Right ventricle myocardium superior (tissue), 1 donor: ENCODE measurements at places on chromosomes 5 and 9.

DNA sequence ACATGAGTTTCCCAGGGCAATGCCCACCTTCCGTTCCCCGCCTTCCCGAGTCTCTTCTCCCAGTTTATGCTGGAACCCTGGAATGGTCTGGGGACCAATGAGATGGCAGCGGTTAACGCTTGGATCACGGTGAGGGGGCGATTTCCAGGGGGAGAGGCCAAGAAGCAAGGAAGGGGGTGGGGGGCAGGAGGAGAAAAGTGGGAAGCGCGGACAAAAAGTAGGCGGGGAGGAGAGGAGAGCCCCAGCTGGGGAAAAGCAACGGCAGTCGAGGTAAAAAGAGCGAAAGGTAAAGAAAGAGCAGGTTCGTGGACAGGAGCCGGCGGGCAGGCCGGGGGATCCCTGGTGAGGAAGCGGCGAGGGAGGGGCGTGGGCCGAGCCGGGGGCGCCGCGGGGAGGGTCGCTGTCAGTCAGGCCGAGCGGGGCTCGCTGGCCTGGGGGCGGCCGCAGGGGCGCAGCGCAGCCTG is 508 bp upstream of the SNCAIP start:
- DNase-seq = no peak

GRCh38 chr5:103389357-103389756 is 130.8 kb downstream of the MACIR start:
- no peak for DNase-seq

DNA sequence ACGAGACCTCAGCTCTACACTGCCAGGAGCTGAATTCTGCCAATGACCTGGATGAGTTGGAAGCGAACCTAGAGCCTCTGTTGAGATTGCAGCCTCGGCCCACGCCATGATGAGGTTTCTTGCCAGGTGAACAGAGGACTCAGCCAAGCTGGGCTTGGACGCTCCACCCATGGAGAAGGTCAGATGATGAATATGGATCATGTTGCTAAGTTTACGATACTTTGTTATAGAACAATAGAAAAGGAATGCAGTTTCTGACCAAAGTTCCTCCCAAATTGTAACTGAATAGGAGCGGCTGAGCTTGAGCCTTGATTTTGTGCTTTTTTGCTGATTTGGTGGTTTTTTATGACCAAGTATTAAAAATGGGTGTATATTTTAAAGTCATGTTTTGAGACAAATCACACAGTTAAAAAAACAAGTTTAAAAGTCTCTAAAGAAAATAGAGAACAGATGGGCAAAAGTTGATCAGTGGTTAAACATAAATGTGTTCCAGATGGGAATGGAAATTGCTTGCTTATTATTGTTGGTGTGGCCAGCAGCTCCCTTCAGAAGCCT is 32.9 kb downstream of the ROPN1L start:
- DNase-seq = no peak

DNA sequence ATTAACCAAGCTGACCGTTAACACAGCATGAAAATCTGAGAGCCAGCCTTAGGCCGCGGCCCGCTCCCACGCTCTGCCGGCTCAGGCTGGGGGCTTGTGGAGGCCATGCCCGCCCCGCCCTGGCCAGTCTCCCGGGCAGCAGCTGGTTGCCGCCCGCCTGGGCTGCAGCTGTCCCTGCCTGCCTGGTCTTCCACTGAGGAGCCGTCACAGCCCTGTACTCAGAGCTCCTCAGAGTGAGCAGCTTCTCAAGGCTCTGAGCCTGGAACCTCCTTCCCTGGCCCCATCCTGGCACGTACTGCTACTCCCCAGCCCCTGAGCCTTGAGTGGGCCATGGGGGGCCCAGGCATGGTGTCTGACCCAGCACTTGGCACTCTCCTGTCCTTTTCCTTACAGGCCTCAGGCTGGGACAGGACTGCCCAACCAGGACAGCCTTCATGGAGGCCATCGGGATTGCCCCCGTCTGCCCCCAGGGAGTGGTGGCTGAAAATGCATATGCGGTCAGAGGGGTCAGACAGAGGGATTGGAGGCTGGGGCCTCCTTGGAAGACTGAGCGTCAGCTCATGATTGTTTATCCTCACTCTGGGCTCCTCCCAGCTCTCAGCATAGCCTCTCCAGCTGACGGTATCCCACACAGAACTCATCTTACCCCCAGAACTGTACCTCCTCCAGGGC is 11.9 kb downstream of the FGFR4 start:
- no peak for DNase-seq

DNA sequence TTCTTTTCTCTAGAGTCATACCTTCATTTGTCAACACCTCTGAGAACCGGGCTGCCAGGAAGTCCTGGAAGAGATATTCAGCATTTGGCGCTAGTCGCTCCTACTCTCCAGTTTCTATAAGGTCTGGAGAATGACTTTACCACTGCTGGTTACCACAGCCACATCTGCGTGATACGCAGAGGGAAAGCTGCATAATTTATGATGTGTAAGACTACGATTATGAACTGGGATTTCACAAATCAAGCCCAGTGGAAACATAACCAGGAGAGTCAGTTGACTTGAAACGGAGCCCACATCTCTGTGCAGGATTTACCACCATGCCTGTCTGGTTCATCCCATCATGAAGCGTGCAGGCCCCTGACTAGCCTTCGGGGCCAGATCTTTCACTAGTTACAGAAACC is 72.6 kb downstream of the FGF1 start:
- DNase-seq = no peak

DNA sequence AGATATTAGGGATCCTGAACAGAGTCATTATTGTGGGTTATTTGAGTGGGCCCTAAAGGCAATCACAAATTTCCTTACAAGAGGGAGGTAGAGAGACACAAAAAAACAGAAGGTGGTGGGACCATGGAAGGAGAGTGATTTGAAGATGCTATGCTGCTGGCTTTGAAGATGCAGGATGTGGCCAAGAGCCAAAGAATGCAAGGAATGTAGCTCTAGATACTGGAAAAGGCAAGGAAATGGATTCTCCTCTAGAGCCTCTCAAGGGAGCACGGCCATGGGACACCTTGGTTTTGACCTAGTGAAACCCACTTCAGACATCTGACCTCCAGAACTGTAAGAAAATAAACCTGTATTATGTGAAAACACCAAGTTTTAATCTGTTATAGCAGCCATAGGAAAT is 53.8 kb downstream of the TTC39B start:
- DNase-seq = no peak
